ENCODE measurements at places on chromosomes 6 and 20.

- DNase-seq = no peak
Measured at GRCh38 chr6:82603871-82604270, 240.3 kb downstream of the TPBG start.

DNA sequence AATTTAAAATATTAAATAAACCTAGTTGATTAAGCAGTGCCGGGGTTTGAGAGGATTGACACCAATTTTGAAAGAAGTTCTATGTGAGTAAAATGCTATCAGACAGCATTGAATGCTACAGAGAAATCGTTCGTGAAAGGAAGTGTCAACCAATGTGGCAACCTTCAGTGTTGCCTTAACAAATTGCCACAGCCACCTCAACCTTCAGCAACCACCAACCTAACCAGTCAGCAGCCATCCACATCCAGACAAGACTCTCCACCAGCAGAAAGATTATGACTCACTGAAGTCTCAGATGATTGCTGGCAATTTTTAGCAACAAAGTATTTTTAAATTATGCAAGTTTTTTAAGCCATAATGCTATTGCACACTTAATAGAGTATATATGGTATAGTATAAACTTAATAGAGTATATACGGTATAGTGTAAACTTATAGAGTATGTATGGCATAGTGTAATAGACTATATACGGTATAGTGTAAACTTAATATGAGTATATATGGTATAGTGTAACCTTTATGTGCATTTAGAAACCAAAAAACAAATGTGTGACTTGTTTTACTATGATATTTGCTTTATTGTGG lies 65.3 kb upstream of the ID4 start:
- no peak for DNase-seq

DNA sequence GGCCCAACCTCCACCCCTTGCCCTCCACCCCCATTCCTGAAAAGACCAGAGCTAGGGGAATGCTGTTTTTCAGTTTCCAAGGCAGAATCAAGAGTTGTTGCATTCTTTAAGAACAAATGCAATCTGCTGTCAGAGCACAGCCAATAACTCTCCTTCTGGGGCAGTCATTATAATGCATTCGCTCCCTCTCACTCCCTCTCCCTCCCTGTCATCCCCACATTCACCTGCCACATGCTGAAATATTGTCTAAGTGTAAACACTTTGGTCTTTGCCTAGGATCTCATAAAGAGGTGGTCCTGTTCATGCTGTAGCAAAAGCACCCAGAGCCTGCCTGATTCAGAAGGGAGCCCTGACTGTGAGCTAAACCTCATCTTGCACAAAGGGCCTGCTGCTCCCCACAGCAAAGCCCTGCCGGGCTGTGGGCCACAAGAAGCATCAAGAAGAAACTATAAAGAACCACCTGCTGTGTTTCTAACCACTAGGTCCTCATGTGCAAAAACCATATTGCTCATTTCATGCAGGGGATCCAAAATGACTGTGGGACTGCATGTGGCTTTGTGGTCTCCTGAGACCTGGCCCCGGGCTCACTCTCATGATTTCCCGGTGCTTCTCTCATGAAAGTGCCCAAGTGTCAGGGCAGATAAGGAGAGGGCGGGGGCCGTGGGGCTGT lies 85.6 kb downstream of the GPR6 start:
- no peak for DNase-seq

DNA sequence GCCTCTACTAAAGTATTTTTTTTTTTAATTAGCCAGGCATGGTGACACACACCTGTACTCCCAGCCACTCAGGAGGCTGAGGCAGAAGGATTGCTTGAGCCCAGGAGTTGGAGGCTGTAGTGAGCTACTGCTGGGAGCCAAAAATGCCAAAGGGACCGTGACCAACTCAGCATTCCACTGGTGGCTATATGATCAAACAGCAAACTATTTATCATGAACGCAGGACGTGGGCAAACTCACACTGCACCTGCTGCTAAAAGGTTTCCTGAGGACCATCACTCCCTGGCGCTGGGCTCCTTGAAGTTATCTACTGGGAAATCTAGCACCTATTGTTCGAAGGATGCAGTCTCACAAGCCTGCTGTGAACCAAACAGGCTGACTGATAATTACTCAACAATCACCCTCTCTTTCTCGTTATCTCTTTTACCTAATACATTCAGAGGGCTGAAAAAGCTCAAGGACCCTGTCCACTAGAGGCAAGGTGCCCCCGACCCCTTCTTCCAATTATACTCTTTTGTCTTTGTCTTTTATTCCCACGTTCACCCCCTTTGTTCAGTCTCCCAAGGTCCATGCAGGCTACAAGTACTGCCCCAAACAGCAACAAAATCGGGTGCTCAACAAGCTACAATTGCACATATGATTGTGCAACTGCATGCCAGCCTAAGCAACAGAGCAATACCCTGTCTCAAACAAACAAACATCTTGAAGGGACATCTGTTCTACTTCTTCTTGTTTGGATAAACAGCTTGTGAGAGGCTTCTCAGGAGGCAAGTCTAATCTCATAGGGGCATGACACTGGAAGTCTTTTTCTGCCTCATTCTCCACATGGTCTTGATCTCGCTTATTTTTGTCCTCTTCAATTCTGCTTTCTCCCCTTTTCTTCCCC lies 47.7 kb upstream of the PLN start:
- no peak for DNase-seq

GRCh38 chr6:24919056-24919892 lies 16.5 kb downstream of the RIPOR2 start:
- DNase-seq = no peak

DNA sequence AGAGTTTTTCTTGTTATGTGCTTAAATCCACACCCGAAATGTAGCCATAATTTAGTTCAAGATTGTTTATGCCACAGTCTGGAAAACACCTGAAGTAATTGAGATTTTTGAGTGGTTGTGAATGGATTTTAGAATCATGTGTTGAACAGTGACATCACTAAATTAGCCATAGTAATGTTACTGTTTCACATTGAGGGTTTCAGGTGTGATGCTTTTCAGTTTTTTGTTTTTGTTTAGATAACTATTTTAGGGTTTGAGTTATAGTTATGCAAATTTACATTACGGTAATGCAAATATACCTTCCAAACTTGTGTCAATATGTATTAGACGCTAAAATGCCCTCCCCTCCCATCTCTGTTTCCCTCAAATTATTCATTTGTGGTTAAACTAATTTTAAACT lies 22.9 kb downstream of the QKI start:
- no peak for DNase-seq

DNA sequence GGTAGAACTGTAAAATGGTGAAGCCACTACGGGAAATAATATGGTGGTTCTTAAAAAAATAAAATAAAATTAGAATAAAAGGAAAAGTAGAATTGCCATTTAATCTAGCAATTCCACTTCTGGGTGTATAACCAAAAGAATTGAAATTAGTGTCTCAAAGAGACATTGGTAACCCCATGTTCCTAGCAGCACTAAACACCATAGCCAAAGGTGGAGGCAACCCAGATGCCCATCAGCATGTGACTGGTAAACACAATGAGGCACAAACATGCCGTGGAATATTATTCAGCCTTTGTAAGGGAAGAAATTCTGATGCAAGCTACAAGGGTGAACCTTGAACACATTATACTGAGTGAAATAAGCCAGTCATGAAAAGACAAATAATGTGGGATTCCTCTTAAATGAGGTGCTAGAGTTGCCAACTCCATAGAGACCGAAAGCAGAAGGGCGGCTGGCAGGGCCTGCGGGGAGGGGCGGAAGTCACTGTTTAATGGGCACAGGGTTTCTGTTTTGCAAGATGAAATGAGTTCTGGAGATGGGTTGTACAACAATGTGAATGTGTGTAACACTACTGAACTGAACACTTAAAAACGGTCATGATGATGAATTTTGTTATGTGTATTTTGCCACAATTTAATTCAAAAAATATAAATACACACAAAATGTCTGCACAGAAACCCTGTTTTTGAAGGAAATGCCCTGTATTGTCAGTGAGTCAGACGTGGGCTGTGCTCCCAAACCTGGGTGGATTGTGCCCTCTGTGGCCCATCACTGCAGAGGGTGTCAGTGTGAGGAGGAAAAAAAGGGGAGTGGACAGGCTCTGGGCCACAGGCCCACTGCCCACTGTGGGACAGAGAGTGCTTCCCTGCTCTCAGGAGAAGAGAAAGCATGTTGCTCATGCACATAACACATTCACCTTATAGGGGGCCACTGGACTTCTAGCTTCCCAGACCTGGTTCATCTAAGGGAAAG lies 49.6 kb upstream of the CD93 start:
- DNase-seq = no peak

DNA sequence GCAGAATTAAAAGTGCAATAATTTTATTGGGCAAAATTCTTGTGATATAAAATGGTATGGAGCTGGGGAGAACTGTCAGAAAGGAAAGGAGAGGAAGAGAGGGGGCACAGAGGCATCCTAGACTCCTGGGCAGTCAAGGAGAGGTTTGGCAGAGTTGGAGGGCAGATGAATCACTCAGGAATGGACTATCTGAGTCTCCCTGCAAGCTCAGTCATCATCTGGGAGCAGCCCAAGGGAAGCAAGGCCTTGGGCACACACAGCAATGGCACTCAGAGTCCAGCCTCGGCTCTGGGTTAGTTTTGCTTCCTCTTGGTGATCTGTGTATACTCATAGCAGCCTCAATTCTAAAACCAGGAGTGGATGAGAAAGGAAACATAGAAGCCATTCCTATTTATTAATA lies 67.2 kb downstream of the SLC22A1 start:
- no peak for DNase-seq

DNA sequence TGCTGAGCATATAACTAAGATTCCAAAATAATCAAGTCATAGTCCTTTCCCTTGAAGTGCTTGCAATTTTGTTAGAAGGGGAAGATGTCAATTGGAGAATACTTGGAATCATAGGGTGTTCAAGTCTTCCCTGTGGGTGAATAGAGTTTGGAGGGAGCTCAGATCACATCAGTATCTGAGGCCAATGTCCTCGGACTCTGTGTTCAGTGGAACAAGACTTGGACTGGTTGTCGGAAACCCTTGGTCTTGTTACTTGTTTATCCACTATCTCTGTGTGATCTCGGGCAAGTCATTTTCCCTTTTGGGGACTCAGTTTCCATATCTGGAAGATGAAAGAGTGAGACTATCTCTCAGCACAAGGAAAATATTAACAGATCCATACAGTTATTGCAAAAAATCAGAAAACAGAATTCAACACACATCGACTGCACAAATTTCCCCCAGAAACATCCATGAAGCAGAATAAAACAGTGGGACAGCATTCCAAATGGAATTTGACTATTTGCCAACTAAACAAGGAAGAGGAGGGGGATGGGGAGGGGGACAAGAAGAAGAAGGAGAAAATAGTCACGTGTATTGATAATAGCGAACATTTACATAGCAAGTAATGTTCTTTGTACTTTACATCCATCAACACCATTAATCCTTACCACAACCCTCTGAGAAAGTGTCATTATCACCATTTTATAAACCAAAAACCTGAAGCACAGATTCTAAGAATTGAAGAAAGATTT lies 3.9 kb upstream of the EDEM2 start:
- DNase-seq = no peak

DNA sequence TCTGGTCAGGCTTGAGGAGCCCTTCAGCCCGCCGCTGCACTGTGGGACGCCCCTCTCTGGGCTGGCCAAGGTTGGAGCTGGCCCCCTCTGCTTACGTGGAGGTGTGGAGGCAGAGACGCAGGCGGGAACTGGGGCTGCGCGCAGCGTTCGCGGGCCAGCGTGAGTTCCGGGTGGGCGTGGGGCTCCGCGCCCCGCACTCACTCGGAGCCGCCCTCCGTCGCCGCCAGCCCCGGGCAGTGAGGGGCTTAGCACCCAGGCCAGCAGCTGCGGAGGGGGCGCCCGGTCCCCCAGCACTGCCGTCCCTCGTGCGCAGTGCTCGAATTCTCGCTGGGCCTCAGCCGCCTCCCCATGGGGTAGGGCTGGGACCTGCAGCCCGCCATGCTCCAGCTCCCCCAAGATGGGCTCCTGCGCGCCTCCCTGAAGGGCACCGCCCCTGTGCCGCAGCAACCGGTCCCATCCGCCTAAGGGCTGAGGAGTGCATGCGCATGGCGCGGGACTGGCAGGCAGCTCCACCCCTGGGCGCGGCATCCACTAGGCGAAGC lies 695.9 kb downstream of the EPHA7 start:
- DNase-seq = no peak

GRCh38 chr20:49228676-49229075 lies 9.5 kb downstream of the DDX27 start:
- no peak for DNase-seq

- no peak for DNase-seq
Measured at GRCh38 chr6:11911538-11911937, 100.6 kb upstream of the HIVEP1 start.

DNA sequence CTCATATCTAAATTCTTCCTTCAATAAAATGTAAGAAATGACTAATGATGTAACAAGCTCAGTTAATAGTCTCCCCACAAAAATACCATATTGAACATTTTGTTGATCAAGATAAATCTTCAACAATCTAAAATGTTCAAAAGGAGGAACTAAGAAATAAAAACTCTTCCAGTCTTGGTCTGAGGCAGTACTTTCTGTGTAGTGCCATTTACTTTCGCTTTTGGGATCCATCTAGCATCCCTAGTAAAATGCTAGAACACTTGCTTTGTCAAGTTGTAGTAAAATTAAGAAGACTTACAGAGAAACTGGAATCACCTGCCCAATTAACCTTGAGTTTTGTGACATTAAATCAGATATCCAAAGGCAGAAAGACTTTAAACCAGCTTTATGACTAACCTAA lies 246.4 kb downstream of the KHDRBS2 start:
- no peak for DNase-seq

DNA sequence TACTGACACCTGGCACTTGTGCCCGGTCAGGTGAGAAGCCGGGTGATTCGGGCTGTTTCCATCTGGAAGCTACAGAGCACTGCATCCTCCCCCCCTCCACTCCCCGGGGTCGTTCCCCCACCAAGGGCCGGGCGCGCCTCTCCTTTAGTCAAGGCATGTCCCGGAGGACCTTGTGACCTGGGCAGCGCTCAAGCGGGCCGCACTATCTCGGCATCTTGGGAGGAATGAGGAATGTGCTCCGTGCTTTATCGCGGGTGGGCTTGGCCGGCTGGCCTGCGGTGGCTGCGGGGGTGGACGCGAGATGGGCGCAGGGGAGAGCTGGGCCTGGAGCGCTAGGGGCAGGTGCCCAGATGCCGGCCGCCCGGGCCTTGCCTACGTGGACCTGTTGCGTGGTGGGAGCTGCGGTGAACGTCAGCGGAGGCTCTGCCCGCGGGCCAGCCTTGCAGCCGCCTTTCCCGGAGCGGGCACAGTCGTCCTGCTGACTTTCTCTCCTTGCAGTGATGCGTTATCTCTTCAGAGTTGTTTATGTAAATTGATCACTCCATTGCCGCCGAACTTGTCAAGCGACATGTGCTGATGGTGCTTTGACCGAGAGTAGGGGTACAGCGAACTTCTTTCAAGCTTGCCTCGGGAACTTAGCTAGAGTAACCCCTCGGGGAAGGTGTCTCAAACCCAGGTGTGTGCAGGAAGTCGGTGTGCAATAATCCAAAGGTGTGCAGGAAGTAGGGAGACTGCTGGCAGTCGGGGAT lies 1.1 kb downstream of the LRRC1 start:
- no peak for DNase-seq

- no peak for DNase-seq
Measured at GRCh38 chr20:20979934-20980333, 126.2 kb downstream of the LINC00237 start.

All from stimulated activated CD8-positive, alpha-beta memory T cell treated with anti-CD3 and anti-CD28 coated beads, Interleukin-15, amount 100 ng/mL, for 4 hours (primary cell).